Pulmonary artery endothelial cell (primary cell): ENCODE measurements at places on chromosomes 12 and 14. TPM values are rescaled to one million over a fixed set of nuclear protein-coding genes. Genes with fewer than 3 reads are reported as not detected.

The AKAP3 gene
- total RNA-seq: 0.79 and 2.2 TPM in 2 replicates

- DNase-seq: no peak
Measured at GRCh38 chr14:100305324-100306100, 732 bp downstream of the SLC25A29 start.

- no peak for DNase-seq
Measured at GRCh38 chr14:104195878-104196277, 57.5 kb downstream of the KIF26A start.

DNA sequence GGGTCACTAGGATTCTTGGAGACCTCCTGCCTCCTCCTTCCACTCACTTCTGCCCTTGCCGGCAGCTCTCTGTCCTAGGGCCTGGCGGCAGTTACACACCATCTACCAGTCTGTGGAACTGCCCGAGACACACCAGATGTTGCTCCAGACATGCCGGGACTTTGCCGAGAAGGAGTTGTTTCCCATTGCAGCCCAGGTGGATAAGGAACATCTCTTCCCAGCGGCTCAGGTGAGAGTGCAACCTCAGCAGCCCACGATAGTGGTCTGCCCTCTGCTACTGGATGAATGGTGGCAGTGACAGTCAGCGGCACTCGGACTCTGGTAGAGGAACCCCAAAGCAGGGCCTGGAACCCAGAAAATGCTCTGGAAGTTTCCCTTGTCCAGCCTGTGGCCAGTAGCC lies 1.3 kb downstream of the ACADS start:
- no peak for DNase-seq

The NGB gene
- not detected in 2 replicates for total RNA-seq

The PRR4 gene
- 0.21 and 0.46 TPM in 2 replicates for total RNA-seq

DNA sequence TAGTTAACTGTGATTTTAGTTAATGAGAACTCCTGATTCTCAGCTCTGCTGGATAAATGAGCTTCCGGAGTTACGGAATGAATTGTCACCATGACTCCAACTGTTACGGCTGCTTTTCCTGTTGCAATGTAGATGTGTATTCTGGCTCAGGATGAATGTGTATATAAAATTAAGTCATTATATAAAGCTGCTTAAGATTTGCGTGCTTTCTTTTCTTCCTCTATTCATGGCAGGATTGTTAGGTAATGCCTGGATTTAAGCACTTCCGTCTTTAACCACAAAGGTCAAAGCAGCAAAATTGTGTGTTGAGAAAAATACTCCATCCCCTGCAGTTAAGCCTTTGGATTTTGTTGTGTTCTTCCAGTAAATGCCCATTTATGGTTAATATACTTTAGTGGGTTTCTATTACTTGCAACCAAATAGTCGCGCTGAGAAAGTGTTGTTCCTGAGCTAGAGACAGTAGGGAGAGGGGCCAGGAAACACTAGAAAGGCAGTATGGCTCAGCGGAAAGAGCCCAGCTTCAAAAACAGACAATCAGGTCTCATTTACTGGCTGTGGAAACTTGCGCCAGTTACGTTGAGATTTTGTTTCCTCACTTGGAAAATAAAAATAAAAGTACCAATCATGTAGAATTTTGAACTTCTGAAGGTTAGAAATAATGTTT lies 9.4 kb upstream of the CCDC175 start:
- peak; percentile 50 for DNase-seq

The RNF212B gene
- not detected in 2 replicates for total RNA-seq

DNA sequence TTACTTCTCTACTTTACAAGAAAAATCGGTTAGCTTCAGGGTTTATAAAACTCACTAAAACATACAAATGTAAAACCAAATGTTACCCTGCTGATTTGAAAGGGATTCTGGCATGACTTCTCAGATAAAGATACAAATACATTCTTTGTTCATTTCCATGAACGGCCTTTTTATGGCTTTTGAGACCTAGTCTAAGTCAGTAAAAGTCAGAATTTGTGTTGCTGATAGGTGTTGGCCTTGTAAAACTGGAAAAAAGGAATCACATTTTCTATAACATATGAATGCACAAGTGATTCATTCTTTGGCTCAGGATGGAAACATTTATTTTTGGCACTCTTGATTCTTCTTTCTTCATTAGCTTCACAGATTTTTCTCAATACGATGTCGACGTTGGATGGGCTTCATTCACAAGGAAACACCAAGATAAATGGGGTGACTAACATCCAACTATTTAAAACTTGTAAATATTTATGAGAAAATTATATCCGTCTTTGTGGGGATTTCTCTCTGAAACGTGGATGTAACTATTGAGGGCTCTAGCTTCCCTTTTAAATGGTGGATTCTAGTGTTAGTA lies 27.0 kb upstream of the CPM start:
- DNase-seq: no peak
